Activated B cell treated with CpG ODN at 0.5 μM for 24 hours (primary cell): ENCODE measurements at places on chromosomes 1 and 21. TPM values are rescaled to one million over a fixed set of nuclear protein-coding genes. Genes with fewer than 3 reads are reported as not detected.

CHAF1B gene
- total RNA-seq = 5.6 and 6.2 TPM in 2 replicates

CFHR3 gene
- total RNA-seq = not detected in 2 replicates

PER3 gene
- 2.7 and 3.3 TPM in 2 replicates for total RNA-seq

SYT11 gene
- total RNA-seq = 3.3 and 3.7 TPM in 2 replicates

DMRTA2 gene
- not detected in 2 replicates for total RNA-seq

SELL gene
- total RNA-seq = 151 and 156 TPM in 2 replicates

PEX19 gene
- total RNA-seq = 43.7 and 50.3 TPM in 2 replicates

PGLYRP3 gene
- total RNA-seq = not detected in 2 replicates

KRTAP20-3 gene
- total RNA-seq = not detected in 2 replicates

FABP3 gene
- total RNA-seq = 0.49 TPM in 1 of 2 replicates, not detected in the other

ETNK2 gene
- 0.16 and 0.44 TPM in 2 replicates for total RNA-seq

WLS gene
- total RNA-seq = 0.51 TPM in 1 of 2 replicates, not detected in the other

SMIM1 gene
- total RNA-seq = 2.8 and 3.8 TPM in 2 replicates

NGF gene
- not detected in 2 replicates for total RNA-seq

NFASC gene
- 0.07 TPM in 1 of 2 replicates, not detected in the other for total RNA-seq

LCE3E gene
- total RNA-seq = not detected in 2 replicates

TPRG1L gene
- total RNA-seq = 26.5 and 27.0 TPM in 2 replicates

CDKN2C gene
- total RNA-seq = 2.8 and 3.3 TPM in 2 replicates

SYT2 gene
- total RNA-seq = not detected in 2 replicates

CLCA1 gene
- total RNA-seq = not detected in 2 replicates
